GM12891 (cell line): ENCODE measurements at places on chromosomes 2 and 18.

DNA sequence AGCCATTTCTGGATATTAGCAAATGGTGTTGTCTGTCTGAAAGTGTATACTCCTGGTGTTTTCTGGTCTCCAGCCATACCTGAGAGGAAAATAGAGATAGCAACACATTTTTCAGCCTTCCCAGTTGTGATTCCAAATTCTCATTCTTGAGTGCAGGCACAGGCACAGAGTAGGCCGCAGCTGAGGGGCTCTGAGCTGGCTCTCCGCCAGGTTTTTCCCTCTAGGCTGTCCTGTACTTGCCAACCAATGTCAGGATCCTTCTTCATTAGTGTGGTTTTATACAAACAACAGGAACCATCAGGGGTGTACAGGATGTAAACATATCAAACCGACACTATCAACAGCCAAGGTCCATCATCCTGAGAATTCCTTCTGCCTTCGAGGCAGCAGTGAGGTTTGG is 1733.6 kb upstream of the CELF4 start:
- no peak for DNase-seq

DNA sequence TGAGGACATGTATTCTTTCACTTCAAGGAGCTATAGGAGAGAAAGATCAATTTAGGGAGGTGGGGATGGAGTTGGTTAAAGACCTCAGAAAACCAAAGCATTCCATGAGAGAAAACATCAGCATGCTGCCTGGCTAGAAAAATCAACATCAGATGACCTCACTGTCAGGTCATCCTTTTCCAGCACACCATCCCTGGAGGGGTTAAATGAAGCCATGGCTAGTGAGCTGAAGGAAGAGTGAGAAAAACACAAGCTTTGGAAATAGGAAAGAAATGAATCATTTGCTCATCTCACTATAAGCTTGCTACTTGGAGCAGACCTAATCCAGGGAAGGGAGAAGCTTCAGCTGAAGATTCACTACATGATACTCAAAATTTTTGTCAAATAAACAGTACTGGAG is 109.5 kb upstream of the ITGB6 start:
- DNase-seq = no peak

- DNase-seq = no peak
Observed at GRCh38 chr2:160156665-160157064, 43.4 kb downstream of the ITGB6 start.

DNA sequence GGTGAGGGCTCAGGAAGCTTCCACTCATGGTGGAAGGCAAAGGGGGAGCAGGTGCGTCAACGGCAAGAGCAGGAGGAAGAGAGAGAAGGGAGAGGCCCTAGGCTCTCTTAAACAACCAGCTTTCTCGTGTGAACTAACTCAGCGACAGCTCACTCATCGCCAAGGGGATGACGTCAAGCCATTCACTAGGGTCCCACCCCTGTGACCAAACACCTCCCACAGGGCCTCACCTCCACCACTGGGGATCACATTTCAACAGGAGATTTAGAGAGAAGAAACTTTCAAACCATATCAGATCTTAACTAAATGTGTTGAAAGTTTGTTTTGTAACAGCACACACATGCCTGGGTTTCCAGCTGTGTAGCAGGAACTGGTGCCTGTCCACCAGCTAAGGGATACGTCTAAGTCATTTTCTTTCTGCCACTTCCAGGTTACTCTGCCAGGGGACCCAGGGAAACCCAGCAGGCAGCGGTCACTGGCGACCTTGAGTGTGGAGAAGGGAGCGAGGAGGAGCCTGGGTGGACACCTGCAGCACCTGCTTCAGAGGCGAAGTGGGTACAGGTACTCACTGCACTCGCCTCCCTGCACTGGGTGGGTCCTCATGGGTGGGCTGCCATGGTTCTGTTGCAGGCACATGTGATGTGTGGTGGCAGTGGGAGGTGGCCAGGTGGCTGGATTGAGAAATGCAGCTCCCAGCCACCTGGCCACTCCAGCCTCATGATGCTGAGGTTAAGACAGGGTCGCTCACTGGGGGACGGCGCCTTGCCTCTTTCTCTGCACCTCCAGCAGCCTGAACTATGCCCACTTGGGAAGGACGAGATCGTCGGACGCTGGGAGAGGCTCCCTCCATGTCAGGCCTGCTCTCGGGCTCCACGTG is 8.4 kb upstream of the GPC1 start:
- DNase-seq = no peak

GRCh38 chr2:82796132-82796531 is 1662.9 kb downstream of the SUCLG1 start:
- no peak for DNase-seq

GRCh38 chr18:72232644-72233043 is 311.5 kb downstream of the CBLN2 start:
- DNase-seq = no peak

- DNase-seq = no peak
Observed at GRCh38 chr2:212264187-212264586, 274.4 kb downstream of the ERBB4 start.
